GM04503 (cell line): ENCODE measurements at places on chromosomes 3 and 15.

- no peak for DNase-seq
These were observed 130.3 kb downstream of the ATP8B4 start for GRCh38 chr15:49988766-49989165.

DNA sequence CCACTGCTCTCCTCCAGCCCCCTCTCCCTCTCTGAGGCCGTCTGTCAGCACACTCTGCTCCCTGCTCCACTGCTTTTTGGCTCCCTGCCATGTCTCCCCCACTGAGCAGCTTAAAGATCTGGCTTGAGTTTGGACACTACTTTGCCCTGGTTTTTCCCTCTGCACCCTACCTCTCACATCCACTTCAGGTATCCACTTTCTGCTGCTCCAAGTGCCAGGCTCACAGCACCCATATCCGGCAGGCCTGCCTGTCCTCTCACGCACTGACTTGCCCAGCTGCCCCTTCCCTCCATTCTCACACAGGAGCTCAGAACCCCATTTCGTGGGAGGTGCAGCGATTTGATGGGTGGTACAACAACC, 3.7 kb downstream of the DUOX1 start:
- no peak for DNase-seq

DNA sequence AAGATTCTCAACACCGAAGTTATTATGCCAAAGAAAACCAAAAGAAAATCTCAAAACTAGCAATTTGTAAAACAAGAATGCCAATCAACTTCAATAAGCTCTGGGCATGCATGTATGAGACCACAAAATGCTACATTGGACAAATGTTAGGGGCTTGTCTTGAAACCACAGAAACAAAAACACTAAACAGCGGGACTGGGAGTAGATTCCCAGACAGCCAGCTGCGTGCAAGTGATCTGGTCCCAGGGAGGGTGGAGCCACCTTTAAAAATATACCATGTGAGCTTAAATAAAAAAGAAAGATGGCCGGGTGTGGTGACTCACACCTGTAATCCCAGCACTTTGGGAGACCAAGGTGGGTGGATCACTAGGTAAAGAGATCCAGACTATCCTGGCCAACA, 163.6 kb upstream of the PRICKLE2 start:
- DNase-seq, result no peak

DNA sequence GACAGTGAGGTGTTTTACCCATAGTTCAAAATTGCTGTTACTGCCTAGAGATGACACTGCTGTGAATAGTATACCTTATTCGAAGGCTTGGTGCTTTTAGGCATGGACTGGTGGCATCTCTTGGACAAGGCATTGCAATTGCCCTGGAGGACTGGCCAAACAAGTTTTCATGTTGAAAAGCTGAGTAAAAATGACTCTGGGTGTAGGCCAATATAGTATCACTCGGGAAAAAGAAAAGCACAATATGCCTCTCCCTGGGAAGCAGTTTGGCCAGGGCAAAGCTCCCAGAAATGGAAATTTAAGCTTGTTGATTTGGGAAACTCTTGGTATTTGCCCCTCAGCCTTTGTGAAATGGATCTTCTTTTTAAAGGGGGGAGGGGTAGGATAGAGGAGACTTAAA, 54.8 kb downstream of the ZNF609 start:
- DNase-seq, result no peak

DNA sequence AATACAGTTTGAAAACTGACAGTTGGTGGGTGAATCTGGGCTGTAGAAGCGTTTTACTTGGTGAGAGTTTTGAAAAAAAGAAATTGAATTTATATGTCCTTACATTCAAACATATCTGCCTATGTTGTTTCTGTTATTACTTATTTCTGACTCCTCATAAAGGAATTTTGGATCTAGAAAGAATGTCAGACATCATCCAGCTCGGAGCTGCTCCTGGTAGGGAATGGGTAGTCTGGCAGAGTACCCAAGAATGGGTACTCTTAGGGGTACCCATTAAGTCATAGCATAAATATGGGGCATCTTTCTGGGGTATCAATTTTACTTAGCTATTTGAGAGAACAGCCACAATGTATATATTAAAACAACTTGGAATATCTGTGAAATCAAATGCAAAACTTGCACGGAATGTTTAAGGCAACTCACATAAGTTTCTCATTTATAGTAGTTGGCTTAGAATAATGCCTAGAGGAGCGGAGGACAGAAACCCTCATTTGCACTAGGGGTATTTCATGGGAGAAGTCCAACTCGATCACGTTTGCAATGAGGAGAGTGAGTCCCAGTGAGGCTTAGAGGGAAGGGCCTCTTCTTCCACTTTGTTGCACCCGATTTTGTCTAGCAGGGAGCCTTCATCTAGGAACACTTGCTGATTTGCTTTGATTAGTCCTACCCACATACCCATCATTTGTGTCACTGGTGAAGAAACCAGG, 2.4 kb upstream of the LARP6 start:
- no peak for DNase-seq

DNA sequence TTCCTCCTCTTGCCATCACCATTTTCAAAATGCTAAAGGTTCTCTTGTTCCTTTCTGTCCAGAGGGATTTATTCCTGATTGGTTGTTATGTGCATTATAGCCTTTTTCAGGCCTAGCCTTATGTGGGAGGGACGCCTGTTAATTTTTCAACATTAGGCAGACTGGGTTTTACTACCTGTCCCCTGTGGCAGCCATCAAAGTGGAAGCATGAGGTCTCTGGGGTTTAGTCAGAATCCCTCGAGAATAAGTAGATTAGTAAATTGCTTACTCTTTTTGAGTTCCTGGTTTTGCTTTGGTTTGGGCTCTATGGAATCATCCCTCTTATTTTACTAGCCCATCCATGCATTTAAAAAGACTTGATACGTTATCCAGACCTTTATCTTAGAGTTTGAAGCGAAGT, 32.4 kb downstream of the PAK2 start:
- DNase-seq, result no peak

- no peak for DNase-seq
These were observed 263.2 kb downstream of the CNTN3 start for GRCh38 chr3:74351213-74351612.

DNA sequence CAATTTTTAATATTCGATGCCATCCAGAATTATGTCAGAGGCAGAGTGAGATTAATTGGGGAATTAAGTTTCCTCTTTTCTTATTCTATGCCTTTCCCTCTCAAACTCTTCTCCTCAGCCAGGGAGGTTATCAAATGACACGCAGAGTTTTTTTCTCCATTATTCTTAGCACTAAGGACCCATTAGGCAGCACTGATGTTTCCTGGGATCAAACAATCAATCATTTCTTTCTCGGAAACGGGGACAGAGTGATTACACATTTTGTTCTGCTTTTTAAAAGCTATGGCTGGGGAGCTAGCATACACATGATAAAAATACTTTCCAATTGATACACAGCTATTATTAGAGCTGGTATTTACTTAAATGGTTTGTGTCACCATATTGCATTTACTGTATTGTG, 35.3 kb upstream of the PSMD6 start:
- no peak for DNase-seq

GRCh38 chr3:100002599-100003350, 111.5 kb downstream of the FILIP1L start:
- DNase-seq, result peak; percentile 80

DNA sequence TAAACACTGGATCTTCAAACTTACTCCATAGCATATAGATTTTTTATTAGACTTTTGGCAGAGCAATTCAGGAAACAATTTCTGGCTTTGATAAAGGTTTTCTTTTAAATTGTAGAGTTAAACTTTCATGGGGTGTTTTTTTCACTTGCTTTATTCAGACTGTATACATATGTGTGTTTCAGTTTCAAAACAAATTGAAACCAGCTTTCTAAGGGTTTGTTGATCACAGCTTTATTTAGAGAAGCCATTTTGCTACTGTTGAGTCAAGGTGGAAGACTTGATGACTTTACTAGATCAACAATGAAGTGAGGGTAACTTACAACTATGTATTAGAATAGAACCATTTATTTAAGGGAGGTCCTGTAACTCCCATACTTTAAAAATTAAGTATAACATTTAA, 6.2 kb downstream of the UBE2E1 start:
- DNase-seq, result no peak
